T-helper 17 cell (primary cell): ENCODE measurements at places on chromosomes 13 and 19.

DNA sequence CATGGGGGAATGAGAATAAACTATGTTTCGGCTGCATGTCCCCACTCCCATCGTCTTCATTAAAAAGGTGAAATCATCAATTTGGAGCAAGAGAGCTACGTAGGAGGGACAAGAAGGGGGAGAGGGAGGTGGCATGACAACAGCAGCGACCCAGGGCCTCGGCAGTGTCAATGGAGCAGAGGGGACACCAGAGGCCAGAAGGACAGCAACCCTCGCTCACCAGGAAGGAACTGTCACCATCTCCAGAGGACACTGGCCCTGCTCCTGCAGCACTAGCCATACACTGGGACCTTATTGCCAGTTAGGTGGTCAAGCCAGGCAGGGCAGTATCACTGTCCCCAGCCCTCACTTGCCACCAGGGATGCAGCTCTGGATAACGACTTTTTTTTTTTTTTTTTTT is 34.2 kb downstream of the NAXD start:
- no peak for DNase-seq

DNA sequence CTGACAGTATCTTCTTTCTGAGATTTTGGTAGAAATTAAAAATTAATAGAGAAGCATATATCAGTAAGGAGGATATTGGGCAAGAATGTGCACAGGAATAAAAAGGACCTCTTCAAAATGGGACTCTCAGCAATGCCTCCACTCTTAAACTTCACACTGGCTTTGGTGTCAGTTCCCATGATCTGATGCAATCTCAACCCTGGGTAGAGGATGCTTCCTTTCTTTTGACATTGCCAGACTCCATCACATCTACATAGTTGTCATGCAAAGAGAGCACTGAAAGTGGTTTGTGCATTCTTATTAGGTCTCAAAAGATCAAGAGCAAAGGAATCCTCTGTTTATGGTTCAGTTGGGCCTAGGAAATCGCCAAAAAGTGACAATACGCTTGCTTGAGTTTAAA is 26.3 kb downstream of the STARD13 start:
- DNase-seq, result no peak

DNA sequence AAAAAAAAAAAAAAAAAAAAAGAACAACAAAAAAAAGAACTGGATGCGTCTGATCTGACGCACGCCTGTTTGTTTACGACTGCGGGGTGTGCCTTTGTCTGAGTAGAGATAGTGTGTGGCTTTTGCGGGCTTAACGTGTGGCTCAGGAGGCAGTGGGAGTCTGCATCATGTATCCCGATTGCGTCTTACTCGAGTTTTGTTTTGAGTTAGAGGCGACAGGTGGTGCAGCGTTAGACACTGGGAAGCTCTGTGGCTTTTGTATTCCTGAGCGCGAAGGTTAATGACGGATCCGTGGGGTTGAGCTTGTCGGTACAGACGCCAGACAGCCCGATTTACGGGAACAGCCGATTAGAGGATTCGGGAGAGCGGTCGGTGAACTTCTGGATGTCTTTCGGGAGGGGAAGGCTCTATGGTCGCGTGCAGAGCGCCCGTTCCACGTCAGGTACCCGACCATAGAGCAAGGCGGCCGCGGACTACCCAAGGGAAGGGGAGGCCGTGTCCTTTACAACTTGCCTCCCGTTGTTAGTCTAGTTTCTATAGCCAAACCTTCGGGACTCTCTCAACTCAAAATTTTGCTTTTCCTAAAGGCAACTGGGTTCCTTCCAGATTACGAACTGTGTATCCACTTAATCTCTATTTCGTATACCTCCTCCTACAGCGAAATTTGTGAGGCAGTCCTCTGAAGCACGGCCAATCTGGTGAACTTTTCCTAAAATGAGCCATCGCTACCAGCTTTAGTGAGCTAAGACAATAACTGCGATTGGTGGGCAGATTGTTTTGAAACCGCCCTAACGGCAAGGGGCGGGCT is 926 bp upstream of the HNRNPUL1 start:
- peak; percentile 86 for DNase-seq

GRCh38 chr13:80133631-80134261 is 207.2 kb downstream of the SPRY2 start:
- no peak for DNase-seq

- no peak for DNase-seq
These were observed 560.9 kb upstream of the PCDH9 start for GRCh38 chr13:67791047-67791446.

DNA sequence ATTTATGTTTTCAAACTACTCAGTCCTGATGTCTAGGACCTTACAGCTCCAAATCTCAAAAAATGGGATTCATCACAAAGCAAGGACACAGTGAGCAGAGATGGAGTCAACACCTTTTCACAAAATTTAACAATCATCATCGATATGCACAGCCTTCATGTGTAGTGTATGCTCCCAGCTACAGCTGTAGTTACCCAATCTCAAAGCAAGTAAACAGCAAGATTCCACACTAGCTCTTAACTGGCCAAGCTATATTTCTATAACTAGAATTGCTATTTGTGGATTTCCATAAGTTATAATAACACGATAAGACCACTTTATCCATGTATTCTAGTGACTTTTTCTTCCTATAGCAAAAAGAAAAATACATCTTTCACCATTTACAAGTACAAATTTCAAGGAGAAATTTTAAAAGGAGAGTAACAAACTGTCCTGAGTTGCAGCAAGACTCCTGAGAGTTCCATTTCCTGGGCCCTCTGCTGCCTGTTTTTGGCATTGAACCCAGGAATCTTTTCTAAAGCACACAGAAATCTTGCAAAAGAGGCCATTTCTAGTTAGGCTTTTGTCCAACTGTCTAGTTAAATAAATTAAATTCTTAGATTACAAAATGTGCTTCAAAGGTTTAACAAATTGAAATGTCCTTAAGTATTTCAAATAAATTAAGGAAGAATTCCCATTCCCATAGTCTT is 460.6 kb downstream of the FGF14 start:
- DNase-seq, result no peak

GRCh38 chr13:39818953-39819352 is 163.5 kb downstream of the COG6 start:
- DNase-seq, result no peak

- no peak for DNase-seq
These were observed 481.4 kb downstream of the PCDH9 start for GRCh38 chr13:66748712-66749111.

DNA sequence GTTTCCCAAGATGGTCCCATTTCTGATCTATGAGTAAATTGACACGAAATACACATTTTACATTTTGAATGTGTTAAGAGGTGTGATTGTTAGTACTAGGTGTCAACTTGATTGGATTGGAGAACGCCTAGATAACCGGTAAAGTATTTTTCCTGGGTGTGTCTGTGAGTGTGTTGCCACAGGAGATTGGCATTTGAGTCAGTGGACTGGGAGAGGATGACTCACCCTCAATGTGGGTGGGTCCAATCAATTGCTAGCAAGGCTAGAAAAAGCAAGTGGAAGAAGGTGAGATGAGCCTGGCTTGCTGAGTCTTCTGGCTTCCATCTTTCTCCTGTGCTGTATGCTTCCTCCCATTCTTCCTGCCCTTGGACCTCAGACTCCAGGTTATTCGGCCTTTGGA is 960.7 kb upstream of the PCDH9 start:
- DNase-seq, result no peak

- DNase-seq, result no peak
These were observed 464.8 kb downstream of the COG6 start for GRCh38 chr13:40120288-40120687.

GRCh38 chr19:1528596-1529429 is 4.9 kb downstream of the PLK5 start:
- DNase-seq, result no peak

DNA sequence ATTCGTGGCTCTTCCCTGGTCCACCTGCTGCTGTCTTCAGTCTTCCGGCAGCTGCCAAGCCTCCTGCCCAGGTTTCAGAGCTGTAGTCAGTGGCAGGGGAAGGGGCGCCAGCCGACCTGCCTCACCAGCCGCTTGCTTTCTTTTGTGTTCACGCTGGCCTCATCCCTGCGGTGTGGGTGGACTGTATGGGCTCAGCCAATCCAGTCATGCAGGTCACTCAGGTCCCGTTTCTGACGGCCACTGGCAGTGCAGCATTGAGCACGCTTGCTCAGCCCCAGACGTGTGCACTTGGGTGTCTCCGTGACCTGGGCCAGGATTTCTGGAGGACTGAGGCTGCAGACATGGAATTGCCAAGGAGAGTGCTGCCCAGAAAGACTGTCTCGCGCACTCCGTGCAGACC is 26.0 kb downstream of the AP1M1 start:
- no peak for DNase-seq

GRCh38 chr13:44199627-44200207 is 173.9 kb upstream of the SERP2 start:
- no peak for DNase-seq

- no peak for DNase-seq
These were observed 77.2 kb downstream of the DACH1 start for GRCh38 chr13:71789693-71790329.

- no peak for DNase-seq
These were observed 13.2 kb upstream of the LHFPL6 start for GRCh38 chr13:39616087-39616694.

DNA sequence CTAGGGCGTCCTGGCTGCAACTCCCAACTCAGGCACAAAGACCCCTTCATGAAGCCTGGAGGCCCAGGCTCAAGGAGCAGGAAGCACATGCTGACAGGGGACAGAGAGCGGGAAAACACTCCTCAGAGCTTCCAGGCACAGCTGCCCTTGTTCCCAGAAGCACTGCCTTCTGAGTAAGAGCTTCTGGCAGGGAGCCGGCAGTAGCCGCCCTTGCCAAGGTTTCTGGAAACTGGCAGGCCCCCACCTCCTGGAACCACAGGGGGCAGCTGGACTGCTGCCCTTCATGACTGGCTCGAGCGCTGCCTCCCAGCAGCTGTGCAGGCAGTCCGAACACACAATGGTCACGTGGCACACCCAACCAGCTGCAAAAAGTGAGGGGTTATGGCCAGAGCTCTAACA is 33.6 kb upstream of the EPHX3 start:
- no peak for DNase-seq

DNA sequence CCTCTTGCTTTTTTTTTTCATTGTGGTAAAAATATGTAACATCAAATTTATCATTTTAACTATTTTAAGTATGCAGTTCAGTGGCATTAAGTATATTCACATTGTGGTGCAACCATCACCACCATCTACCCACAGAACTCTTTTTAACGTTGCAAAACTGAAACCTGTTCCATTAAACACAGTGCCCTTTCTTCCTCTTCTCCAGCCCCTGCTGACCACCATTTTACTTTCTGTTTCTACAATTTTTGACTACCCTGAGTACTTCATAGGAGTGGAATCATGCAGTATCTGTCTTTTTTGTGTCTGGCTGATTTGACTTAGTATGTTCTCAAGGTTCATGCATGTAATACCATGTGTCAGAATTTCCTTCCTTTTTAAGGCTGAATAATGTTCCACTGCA is 153.1 kb downstream of the FGF9 start:
- no peak for DNase-seq

DNA sequence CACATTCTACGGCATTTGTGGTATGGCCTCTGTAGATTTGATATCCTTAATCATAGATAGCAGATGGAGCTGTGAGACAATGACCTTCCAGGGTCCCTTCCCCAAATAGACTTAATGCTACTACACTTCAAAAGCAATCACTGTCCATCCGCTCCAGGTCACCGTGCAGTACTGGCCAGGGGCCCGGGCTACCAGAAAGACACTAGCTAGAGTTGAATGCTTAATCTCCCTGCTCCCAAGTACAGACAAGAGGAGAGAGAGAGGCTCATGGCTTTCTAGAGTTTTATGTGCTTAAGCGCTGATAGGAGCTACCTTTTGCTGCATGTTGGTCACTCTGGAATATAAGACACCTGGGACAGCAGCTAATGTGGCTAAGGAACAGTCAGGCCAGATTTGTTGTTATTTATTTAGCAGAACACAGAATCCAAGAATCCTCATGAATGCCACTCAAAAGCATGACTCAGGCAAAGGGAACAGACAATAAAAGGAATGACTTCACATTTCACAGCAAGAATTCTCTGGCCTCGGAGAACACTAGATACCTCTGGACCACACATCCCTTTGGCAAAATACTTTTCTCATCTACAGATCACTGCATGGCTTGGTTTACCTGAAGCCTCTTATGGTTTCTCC is 165.0 kb downstream of the LACC1 start:
- DNase-seq, result no peak

DNA sequence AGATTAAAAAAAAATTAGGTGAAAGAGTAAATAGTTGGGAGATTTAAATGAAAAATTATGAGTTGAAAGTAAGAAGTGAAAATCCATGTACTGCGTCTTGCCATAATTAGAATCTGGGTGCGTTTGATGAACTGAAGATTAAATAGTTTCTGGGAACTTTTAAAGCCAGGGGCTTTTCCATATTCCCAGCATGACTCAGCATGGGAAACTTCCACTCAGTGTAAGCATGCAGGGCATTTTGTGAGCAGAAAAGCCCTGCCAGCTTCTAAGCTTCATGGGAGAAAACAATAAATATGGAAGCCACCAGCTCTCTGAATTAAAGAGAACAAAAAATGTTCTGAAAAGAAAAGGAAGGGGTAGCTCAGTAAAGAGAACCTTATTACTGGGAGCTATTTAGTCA is 62.0 kb upstream of the EDNRB start:
- no peak for DNase-seq

- no peak for DNase-seq
These were observed 26.5 kb downstream of the MED26 start for GRCh38 chr19:16601378-16602052.

- DNase-seq, result no peak
These were observed 16.8 kb upstream of the AKAP8 start for GRCh38 chr19:15396436-15396835.

DNA sequence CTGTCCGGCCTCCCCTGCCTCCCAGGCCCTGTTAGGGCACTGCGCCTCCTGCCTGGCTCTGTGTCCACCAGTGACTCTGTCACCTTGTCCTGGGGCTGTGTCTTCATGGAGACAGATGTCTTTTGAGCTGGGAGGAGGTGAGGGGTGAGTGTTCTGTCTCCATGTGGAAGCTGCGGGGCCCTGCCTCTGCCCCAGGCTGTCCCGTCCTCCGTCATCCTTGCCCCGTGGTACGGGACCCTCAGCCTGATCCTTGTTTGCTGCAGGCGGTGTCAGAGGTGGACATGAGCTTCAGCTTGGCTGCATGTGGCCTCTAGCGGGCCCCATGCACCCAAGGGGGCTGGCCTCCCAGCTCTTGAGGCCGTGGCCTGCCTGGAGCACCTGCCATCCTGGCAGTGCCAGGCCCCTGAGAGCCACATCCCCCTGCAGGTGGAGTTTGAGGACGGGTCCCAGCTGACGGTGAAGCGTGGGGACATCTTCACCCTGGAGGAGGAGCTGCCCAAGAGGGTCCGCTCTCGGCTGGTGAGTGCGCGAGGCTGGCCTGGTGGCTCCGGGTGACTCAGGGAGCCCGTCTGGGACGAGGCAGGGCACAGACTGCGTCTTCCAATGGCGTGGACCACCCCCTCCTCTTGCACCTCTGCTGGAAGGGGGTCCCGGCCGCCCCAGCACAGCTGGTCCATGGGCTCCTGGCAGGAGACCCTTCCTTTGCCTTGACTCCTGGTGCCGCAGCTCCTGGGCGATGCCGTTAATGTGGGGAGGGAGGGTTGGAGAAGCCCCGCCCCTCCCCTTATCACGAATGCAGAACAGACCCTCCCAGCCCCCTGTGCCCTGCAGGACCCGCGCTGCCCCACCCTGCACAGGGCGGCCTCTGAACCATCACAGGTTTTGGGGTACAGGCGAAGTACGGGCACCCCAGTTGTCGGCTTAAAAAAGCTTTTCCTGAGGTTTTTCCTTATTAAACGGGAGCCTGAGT is 181.3 kb downstream of the KDM4B start:
- DNase-seq, result peak; percentile 6

GRCh38 chr19:51450730-51451307 is 7.4 kb downstream of the SIGLEC8 start:
- no peak for DNase-seq
